ENCODE measurements at places on chromosomes 6 and 20.
A peak's percentile ranks its signal among the peaks of the same experiment; 100 is the strongest.

- peak; percentile 36 for DNase-seq
Measured at GRCh38 chr20:37349517-37350491, 3.9 kb downstream of the SRC start.

GRCh38 chr20:21557241-21558020, 43.6 kb upstream of the NKX2-2 start:
- DNase-seq: peak; percentile 81

DNA sequence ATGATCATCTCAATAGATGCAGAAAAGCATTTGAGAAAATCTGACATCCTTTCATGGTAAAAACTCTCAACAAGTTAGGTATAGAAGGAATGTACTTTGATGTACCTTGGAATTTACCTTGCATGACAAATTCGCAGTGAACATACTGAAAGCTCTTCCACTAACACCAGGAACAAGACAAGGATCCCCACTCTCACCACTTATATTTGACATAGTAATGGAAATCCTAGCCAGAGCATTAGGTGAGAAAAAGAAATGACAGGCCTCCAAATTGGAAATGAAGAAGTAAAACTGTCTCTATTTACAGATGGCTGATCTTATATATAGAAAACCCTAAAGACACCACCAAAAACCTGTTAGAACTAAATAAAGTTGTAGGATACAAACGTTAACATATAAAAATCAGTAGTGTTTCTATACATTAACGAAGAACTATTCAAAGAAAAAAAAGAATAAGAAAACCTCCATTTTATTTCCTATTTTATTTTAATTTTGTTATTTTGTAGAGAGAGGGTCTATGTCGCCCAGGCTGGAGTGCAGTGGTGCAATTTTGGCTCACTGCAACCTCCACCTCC, 26.9 kb downstream of the PCNA start:
- DNase-seq: no peak

- peak; percentile 58 for DNase-seq
Measured at GRCh38 chr6:166419717-166420116, 37.0 kb upstream of the MPC1 start.
